Kidney capillary endothelial cell (primary cell): ENCODE measurements at places on chromosomes 1 and 21.

DNA sequence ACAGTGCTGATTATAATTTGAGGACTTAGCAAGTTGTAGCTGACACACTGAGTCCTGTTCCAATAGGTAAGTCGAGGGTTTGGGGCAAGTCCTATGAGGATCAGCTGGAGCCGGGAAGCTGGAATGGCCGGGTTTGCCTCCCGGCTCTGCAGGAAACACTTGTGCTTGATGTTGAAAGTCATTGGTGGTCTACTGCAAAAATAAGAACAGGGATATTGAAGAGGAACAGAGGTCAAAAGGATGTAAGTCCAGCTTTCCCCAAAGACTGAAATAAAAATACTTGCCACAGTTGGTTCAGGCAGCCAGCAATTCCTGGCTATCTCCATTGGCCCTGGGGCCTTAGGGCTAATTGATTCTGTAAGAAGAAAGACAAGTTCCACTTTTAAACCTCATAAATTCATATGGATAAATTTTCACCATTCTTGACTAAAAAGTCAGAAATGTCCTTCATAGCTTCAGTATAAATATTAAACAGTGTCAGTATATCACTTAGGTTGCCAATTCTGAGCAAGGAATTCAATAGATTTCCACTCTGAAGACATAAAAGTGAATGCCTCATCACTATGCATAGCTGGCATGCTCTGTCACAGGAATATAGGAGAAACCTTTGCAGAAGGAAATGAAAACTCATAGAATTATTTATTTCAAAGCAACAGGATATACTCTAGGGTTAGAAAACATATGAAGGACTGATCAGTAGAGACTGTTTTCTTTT lies 165.2 kb downstream of the AK5 start:
- no peak for DNase-seq

DNA sequence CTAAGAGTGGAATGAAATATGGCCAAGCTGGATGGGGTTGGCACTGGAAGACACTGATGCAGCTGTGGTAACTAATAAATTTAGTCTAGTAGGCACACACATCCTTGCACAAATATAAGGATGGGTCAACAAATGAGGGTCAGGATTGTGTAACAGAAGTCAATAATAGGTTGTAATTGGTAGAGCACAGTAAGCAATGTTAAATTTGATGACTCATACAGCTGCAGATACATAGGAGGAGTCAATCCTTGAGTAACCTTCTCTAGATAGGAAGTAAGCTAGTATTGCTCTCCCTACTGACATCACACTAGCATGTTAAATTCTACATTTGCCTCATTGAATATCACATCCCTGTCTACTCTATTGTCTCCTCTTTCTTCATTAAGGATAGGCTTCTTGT lies 332.1 kb downstream of the PTPRC start:
- DNase-seq = no peak

- DNase-seq = no peak
Measured at GRCh38 chr1:212597487-212597886, 11.1 kb upstream of the ATF3 start.

DNA sequence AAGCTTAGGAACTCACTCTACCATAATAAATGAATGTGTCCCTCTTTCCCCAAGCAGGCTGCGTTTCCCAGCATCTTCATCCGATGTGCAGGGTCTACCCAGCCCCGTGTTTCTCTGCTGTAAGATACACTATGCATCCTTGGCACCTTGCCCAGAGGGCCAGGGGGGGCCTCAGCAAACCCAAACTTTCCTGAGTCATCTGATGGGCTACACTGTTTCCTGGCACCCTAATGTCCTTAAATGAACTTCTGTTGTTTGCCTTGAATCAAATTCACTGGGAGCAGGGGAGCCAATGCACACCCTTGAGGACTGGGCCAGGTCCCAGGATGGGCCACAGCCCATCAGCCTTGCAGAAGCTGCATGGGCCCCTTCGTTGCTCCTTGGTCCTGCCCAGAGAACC lies 145.5 kb downstream of the IGSF21 start:
- DNase-seq = no peak

- DNase-seq = no peak
Measured at GRCh38 chr1:27049607-27050006, 37.0 kb upstream of the TENT5B start.

GRCh38 chr1:33608825-33609400 lies 136.5 kb downstream of the ZSCAN20 start:
- no peak for DNase-seq

DNA sequence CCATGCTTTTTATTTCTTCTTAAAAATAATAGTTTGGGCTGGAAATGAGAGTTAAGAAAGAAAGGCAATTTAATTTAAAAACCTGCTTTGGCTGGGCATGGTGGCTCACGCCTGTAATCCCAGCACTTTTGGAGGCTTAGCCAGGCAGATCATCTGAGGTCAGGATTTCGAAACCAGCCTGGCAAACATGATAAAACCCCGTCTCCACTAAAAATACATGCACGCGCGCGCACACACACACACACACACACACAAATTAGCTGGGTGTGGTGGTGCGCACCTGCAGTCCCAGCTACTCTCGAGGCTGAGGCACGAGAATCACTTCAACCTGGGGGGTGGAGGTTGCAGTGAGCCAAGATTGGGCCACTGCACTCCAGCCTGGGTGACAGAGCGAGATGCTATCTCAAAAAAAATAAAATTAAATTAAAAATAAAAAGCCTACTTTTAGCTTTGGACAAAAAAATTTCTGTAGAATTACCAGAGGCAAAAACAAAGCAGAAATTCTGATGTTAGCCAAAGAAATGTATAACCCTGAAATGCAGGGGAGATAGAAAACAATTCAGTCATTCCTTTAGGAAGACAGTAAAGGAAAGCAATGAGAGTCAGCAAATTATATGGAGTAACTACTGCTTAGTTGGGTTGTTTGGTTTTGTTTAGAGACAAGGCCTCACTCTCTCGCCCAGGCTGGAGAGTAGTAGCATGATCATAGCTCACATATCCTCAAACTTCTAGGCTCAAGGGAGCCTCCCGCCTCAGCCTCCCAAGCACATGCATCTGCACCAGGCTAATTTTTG lies 15.7 kb upstream of the IPP start:
- no peak for DNase-seq
